Thymus (tissue), 14 donors: ENCODE measurements at places on chromosomes 6 and 20.

GRCh38 chr6:29552512-29553051 is 7.0 kb downstream of the UBD start:
- peak; percentile 35 for DNase-seq

- DNase-seq = no peak
Measured at GRCh38 chr6:4176907-4177306, 41.5 kb upstream of the ECI2 start.

DNA sequence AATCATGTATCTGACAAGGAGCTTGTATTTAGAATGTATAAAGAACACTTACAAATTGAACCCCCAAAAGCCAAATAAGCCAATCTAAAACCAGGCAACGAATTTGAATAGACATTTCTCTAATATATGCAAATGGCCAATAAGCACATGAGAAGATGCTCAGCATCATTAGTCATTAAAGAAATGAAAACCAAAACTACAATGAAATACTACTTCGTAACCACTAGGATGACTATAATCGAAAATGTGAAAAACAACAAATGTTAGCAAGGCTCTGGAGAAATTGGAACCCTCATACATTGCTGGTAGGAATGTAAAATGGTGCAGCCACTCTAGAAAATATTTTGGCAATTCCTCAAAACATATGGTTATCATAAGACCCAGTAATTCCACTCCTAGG is 105.8 kb upstream of the TOP1 start:
- no peak for DNase-seq

DNA sequence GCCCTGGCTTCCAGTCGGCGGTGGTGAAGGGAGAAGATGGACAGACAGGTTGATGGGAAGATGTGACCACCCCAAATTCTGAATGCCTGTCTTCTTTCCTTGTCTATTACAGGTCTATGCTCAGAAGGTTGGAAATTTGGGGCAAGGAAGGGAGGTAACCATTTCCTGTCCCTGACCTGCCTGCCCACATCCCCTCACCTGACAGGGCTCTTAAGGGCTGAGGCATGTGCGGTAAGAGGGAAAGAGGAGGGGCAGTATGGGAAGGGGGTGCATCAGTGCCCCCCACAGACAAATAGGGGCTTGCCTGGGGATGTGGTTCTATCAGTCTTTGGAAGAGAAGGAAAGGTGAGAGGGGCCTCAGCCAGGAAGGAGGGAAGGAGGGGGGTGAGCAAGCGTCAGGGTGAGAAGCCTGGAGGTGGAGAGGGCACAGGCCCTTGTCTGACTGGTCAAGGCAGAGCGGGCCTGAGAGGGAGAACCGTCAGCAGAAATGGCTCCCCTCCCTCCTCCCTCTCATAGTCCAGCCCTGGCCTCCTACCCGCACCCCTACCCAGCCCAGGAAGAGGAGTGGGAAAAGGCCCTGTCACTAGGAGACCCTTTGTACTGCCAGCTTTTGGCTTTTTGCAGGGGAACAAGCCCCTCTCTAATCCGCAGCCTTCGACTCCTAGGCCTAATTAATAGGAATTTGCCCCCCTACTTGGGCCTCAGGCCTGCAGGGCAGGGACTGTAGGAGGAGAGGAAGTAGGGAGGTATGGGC is 104.4 kb upstream of the FOXP4 start:
- no peak for DNase-seq

DNA sequence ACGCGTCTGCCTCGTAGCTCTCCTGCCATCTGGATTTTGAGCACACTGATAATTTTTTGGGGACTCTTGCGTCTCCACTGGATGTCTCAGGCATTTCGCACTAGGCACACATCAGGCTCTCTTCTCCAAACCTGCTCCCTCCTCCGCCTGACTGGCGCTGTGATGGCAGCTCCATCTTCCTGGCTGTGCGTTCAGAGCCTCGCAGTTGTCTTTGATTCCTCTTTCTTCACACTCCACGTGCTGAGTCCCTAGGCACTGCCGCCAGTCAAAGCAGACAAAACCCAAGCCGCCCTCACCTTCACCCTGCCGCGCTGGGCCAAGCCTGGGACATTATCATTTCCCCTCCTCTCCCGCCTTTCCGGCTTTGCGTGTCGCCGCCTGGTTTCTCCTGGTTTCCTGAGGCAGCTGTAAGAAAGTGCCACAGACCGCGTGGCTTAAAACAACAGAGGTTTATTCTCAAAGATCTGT is 778 bp downstream of the PSMG4 start:
- DNase-seq = peak; percentile 59

DNA sequence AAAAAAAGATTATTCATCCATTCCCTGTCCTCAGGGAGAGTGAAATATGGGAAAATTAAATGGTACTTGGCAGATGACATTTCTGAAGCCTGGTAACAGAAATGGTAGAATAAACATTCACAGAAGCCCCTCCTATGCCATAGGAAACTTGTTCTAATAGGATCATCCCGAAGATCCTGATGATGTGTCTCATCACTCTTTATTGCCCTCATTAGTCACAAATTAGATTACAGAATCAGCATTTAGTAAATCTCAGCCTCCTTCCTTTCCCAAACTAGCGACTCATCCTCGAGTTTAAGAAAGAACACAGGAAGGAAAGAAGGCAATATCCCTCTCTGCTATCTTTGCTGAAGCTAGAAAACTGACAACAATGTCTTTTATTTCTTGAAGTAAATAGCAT is 154.4 kb downstream of the TMEM200A start:
- no peak for DNase-seq

- no peak for DNase-seq
Measured at GRCh38 chr6:15343490-15344191, 97.8 kb downstream of the JARID2 start.

- DNase-seq = no peak
Measured at GRCh38 chr6:44224965-44225305, 1.5 kb downstream of the SLC29A1 start.

- no peak for DNase-seq
Measured at GRCh38 chr20:41367393-41367695, 726 bp upstream of the EMILIN3 start.

DNA sequence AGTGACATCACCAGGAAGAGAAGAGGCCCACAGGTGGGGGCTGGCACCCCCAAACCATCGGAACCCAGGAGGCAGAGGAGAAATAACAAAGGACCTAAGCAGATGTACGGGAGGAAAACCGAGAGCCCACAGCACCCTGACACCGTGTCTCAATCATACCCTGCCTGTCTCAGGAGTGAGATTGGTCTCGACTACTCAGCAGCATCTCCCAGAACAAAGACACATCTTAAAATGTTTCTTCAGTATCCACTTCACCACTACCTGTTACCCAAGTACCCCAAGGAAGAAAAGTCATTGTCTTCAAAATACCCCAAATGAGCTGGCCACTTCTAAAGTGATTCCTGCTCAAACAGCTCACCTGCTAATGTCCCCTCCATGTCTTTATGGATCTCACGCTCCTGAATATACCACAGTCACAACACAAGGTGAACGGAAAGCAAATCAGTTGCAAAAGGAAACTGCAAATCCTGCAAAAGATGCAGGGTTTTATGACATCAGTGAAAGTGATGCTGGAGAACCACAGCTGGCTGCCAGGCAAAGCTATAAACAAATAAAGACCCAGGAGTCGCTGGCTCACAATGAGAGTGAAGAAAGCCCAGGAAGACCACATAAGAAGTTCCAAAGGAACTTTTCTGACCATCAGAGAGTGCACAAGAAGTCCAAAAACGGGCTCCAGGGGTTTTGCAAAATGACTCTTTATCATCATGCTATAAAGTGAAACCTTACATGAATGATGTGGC is 44.1 kb downstream of the PREX1 start:
- no peak for DNase-seq

- no peak for DNase-seq
Measured at GRCh38 chr20:51562332-51563173, 20.0 kb upstream of the NFATC2 start.

DNA sequence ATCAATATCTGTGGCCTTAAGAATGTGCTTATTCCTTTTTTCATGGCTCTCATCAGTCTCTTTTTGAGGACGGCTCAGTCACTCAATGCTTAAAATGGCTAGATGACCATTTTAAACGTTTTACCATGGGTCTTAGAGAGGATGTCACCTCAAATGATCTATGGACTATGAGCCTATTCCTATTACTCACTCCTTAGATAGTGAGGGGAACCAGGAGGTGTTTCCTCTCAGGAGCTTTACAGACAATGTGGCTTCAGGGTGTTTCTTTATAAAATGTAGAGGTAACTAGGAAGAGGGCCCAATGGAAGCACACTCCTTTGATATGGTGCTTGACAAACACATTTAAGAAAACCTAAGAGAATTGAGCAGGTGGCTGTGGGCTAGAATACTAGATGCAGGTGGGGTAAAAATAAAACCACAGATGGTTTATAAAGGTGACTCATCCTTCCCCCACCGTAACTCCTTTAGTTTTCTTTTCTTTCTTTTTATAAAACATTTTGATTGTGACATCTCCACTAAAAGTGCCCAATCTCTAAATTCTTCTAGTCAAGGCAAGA is 1.5 kb upstream of the TMEM200A start:
- no peak for DNase-seq

DNA sequence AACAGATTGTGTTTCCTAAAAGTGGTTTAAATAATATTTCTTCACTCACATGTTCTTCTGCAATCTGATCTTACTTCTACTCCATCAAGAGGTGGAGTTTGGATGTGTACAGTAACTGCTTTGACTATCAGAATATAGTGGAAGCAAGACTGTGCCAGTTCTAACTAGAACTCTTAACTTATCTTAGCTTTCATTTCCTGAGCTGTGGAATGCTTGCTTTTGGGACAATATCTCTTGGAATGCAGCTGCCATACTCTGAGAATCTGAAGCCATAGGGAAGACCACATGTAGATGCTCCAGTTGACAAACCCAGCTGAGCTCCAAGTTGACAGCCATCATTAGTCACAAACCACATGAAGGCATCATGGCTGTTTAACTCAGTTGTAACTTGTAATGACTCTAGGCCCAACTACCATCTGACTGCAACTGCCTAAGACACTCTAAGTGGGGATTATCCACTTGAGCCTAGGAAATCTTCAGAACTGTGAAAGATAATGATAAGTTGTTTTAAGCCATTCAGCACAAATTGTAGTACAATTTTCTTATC is 40.8 kb upstream of the MAN1A1 start:
- DNase-seq = no peak

- no peak for DNase-seq
Measured at GRCh38 chr6:103687430-103687829, 1172.3 kb downstream of the HACE1 start.

GRCh38 chr6:38215225-38215624 is 395.7 kb downstream of the ZFAND3 start:
- DNase-seq = no peak

GRCh38 chr6:158962371-158962770 is 37.6 kb downstream of the RSPH3 start:
- no peak for DNase-seq
